Activated effector memory CD4-positive, alpha-beta T cell treated with anti-CD3 and anti-CD28 coated beads, Interleukin-2, amount 50 U/mL, for 16 hours (primary cell): ENCODE measurements at places on chromosomes 7 and 10.
A peak's percentile ranks its signal among the peaks of the same experiment; 100 is the strongest.

DNA sequence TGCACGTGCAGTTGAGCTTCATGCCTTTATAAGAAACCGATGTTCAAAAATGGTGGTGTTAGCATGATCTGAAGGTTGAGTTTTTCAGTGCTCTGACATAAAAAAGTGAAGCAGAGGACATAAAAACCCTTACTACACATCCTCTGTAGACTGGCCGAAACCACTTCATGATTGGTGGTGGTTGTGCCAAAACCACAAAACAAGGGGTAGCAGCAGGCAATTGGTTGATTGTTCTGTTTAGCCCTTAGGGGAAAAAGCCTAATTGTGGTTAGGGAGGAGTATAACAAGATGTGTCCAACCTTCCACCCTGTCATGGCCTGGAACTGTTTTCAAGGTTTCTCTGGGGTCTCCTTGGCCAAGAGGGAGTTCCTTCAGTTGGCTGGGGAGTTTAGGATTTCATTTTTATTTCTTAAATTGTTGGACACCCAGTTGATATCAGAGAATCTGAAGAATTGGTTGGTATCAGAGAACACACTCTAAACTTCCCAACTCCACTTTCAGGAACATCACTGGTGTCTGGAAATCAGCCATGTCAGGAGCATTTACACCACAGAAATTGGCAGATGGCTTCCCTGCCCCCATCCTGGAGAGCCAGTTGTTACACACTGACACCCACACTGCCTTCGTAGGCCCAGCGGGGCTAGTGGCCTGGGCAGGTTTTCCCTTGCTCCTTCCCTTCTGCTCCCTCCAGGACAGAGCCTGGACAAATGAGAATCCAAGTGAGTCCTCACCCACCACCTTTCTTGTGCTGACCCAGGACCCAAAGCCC lies 18.8 kb downstream of the MRPS24 start:
- DNase-seq: no peak

- DNase-seq: peak; percentile 75
Observed at GRCh38 chr10:35640951-35641675, 983 bp downstream of the FZD8 start.

- DNase-seq: no peak
Observed at GRCh38 chr10:124740369-124741280, 3.6 kb downstream of the FAM53B start.

GRCh38 chr7:134676743-134677142 lies 30.1 kb downstream of the BPGM start:
- no peak for DNase-seq

- DNase-seq: no peak
Observed at GRCh38 chr10:48661441-48661840, 23.2 kb upstream of the WDFY4 start.

DNA sequence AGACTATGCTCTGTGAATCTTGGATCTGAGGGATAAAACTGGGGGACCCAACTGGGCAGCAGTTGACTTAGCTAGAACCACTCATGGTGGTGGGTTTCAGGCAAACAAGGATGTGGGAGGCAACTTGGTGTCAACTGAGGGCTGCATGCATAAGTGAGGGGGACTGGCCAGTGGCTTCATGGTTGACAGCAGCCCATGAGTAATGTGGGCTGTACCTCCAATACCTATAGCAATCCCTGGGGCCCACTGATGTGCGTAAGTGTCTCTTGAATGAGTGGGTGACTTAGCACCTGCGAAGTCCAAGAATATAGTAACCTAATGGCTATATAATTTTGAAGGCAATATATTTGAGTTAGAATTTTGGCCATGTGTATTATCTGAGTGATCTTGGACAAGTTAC lies 13.7 kb upstream of the MAP3K8 start:
- DNase-seq: no peak

GRCh38 chr7:123652406-123652805 lies 3.3 kb upstream of the LMOD2 start:
- DNase-seq: no peak

DNA sequence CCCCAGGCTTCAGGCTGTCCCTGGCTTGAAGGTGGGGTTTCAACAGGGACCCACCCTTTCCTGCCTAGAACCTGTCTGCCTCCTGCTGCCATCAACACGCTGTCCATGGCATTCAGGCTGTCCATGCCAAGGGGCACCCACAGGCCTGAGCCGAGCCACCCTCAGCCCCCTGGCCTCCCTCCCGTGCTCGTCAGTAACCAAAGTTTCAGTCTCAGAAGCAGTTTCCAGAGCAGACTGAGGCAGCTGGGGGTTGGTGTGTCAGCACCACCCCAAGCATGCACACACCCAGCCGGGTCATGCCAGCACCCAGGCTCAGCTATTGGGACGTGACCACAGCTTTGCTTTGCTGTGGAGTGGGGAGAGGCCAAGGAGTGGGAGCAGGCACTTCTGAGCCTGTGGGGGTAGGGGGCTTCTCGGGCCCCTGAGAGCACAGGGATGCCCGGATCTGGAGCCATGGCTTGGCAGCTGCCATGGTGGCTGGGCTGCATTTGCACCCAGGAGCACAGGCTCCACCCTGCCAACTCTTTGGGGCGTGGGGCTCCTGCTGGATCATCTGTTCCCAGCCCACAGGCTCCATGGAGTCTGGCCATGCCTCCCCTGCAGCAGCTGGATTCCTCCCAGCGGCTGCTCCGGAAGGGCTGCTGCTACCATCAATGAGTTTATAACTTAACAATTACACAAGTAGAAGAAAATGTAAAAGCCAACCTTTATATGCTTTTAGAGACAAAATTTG lies 314.5 kb upstream of the SEMA3C start:
- DNase-seq: no peak

GRCh38 chr10:13054844-13055243 lies 45.1 kb upstream of the OPTN start:
- DNase-seq: no peak

- DNase-seq: no peak
Observed at GRCh38 chr7:111998326-111998725, 207.9 kb downstream of the DOCK4 start.

DNA sequence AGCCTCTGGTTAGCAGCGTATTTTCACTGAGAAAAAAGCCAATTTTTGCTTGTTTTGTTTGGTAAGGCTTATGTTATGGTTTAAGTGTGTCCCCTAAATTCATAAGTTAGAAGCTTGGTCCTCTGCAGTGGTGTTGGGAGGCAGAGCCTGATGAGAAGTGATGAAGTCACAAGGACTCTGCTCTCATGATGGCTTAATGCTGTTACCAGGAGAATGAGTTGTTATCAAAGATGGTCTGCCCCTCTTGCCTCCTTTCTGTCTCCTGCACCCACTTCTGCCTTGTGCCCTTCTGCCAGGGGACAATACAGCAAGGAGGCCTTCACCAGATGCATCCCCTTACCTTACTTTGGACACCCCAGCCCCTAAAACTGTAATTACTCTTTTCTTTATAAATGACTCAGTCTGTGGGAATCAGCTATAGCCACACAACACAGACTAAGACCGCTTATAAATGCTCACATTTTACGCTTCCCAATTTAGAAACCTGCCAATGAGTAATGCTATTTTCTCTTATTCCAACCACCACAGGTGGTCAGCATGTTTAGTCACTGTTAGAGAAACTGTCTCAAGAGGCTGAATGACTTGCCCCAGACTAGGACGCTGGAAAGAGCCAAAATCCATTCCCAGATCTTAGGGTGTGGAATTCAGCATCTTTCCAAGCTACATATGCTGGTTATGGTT lies 6.1 kb upstream of the PKD1L1 start:
- no peak for DNase-seq

- DNase-seq: no peak
Observed at GRCh38 chr10:78255796-78256638, 222.4 kb downstream of the RPS24 start.

- DNase-seq: no peak
Observed at GRCh38 chr7:18521945-18522566, 26.5 kb downstream of the HDAC9 start.

- no peak for DNase-seq
Observed at GRCh38 chr10:71222601-71223346, 10.4 kb downstream of the UNC5B start.

- DNase-seq: no peak
Observed at GRCh38 chr7:128911423-128912031, 1.0 kb upstream of the KCP start.

DNA sequence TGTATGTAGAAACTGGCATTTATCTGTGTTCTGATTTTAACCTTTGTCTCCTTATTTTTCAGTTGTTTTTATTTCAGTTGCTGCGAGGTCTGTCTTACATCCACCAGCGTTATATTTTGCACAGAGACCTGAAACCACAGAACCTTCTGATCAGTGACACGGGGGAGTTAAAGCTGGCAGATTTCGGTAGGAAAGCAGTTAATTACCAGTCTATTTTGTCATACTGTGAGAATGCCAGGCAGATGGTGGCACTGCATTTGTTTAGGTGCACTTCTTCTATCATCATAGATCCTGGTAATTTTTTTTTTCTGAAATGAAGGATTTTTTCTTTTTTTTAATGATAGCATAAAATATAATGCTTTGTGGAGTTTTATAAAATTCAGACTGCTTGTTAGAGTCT lies 321.4 kb downstream of the CDK14 start:
- DNase-seq: no peak

GRCh38 chr7:2269991-2270460 lies 28.0 kb downstream of the NUDT1 start:
- DNase-seq: no peak

GRCh38 chr7:41438705-41439514 lies 264.0 kb downstream of the INHBA start:
- DNase-seq: no peak

- DNase-seq: no peak
Observed at GRCh38 chr10:98404571-98405359, 10.2 kb downstream of the PYROXD2 start.

- DNase-seq: no peak
Observed at GRCh38 chr10:74175510-74176379, 24.7 kb downstream of the ADK start.

GRCh38 chr7:28054531-28055160 lies 125.9 kb downstream of the JAZF1 start:
- DNase-seq: no peak

DNA sequence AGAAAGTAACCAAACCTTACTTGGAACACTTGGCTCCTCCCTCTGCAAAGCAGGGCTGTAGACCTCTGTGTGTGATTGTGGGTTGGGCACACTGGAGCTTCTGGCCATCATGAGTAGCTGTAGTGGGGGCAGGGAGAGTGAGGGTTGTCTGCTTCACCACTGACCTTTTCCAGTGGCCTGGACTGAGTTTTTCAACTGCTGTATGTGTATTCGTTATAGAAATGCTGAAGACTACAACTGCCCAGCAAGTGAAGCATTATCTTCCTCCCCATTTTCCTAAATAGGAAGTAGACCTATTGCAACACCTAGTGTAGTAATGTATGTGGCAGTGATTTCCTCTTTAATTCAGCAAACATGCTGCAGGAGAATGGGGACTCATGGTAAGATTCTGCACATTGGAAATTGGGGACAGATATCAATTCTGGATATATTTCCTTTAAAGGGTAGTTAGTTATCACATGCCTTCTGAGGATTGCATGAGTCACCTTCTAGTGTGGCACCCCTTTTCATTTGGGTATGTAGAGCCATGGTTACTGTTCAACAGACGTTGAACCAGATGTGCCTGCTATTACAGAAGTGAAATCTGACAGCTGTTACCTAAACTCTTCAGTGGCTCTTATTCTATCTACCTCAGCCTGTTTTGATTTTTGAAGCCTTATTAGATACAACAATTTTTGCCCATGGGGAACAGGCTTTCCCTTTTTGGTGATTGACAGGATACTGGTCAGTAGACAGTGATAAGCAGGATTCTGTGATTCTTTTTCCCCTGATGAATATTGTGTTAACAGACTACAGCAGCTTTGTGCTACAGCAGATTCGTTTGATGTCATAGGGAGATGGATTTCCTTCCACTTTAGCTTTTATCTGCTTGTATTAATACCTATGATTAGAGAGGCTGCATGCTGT lies 130.9 kb downstream of the SND1 start:
- DNase-seq: no peak

GRCh38 chr10:43265799-43266721 lies 805 bp downstream of the RASGEF1A start:
- DNase-seq: peak; percentile 77

- DNase-seq: no peak
Observed at GRCh38 chr10:117418121-117418520, 42.9 kb upstream of the PDZD8 start.

DNA sequence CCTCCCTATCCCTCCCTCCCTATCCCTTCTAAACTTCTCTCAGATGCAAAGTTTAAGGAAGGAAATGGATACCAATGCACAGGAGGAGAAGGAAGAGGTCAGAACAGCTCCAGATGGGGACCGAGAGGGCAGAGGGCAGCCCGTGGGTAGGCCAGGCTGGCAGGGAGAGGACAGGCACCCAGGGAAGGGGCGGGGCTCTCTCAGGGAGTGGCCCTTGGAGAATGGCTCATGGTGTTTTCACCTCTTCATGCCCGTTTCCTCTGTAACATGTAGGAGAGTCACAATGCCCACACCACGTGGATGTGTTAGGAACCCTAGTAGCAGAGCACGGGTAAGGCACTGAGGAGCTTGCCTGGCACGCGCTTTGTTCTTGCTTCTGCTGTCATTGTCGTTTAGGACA lies 264.5 kb downstream of the CELF2 start:
- no peak for DNase-seq

DNA sequence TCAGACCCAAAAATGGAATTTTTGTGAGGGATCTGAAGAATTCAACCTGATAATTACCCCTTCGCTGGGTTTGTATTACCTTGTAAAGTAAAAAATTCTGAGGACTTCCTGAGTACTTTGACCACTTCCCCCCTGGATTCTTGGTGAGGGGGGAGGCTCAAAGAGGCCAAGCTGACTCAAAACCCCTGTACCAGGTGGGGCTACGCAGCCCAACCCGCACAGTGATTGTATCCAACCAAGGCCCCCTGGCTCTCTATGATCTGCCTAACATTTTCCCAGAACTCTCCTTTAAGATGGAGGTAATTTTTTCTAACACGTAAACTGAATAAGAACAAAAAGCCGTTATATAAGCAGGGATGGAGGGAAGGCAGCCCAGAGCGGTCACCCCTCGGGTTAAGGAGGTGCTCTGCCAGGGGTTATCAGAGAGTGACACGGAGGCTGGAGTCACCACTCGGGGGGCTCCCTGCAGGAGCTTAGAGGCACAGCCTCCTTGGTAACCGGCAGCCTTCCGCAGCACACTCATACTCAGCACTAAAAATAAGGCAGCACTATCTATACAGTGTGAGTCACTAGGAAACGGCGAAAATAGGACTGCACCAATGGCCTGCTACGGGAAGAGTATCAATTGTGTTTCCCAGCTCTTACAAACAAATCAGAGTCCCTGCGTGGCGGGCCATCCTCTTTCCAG lies 255.4 kb downstream of the ELMO1 start:
- DNase-seq: no peak

DNA sequence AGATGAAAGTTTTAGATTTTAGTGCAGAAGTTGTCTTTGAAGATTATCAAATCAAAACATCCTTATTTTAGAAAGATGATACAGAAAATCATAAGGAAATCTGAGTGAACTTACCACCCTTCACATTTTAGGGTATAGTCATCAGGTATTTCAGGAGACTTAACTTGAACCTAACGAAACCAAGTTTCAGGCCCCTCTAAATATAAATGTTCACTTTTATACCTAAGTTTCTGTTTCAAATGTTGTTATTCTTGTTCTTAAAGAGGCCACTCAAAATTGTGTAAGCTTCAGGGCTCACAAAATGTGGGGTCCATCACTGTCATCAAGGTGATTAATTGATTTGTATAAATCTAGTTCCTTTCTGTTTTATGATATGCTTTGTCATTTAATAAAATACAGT lies 216.2 kb downstream of the KIAA1217 start:
- DNase-seq: no peak

- no peak for DNase-seq
Observed at GRCh38 chr7:28564755-28565374, 152.5 kb downstream of the CREB5 start.
